ENCODE measurements at places on chromosomes 13 and 19.

DNA sequence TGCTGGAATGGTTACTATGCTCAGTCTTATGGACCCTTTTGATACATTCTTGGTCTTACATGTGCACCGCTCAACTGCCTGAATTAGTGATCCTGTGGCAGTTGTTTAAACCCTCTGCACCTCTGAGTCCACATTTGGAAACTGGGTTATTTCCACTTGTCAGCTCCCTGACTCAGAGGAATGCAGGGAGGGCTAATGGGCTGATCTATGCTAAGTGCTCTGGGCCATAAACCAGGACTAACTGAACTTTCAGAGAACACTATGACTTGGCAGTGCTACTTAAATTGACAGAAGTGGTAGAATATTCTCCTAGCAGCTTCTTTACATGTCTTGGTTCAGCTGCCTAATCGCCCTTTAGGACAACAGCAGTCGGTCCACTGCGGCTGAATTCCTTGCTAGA lies 26.8 kb upstream of the MED4 start:
- DNase-seq = no peak

- no peak for DNase-seq
Observed at GRCh38 chr13:45718063-45718462, 15.9 kb downstream of the CBY2 start.

DNA sequence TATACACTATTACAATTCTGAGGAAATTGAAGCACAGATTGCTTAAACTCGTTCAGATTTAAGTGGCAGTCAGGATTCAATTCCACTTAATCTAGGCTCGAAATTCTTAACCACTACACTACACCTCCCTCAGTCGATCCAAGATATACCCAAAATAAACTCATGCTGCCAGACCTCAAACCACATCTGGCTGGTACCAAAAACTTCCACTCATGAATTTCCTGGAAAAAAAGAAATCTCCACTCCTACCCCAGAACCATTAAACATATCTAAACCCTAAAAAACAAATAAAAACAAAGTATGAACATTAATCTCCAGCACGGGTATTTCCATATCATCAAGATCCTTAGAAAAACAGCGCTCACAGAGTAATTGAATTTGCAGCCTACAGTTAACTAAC lies 1.1 kb downstream of the ZFP30 start:
- DNase-seq = no peak

- no peak for DNase-seq
Observed at GRCh38 chr19:48896191-48896720, 2.3 kb downstream of the TULP2 start.

DNA sequence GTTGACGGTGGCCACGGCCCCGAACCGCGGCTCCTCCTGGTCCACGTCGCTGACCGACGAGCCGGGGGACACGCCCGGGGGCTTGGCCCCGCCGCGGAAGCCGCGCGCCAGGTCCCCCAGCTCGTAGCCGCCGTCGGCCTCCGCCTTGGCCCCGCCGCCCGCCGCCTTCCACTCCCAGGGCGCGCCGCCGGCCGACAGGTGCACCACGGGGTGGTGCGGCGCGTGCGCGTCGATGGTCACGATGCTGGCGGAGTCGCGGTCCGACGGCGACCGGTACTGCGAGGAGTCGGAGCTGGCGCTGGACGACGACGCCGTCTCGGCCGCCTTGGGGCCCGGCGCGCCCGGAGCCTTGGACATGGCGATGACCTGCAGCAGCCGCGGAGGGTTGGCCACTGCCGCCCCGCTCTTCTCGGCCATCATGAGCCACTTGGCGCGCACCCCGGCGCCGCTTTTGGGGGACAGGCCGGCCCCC lies 9.0 kb downstream of the PLPPR3 start:
- DNase-seq = no peak

GRCh38 chr19:13502231-13502630 lies 4.0 kb downstream of the CACNA1A start:
- no peak for DNase-seq

DNA sequence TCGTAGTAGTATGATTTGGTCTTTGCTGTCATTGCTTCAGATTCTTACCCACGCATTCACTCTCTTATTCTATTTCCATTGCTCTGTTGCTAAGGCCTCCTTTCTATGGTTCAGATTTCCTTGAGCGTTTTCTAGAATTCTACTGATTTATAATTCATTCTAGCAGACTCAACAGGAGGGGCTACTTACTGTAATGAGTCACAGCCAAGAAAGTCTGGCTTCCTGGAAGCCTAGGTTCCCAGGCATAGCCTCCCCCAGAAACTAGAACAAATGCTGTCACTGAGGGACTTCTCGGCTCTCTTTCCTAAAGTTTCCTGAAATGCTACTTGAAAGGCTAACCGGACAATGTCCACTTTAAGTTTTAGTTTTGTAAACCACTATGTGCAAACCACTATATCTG lies 47.7 kb upstream of the SPATA13 start:
- no peak for DNase-seq

DNA sequence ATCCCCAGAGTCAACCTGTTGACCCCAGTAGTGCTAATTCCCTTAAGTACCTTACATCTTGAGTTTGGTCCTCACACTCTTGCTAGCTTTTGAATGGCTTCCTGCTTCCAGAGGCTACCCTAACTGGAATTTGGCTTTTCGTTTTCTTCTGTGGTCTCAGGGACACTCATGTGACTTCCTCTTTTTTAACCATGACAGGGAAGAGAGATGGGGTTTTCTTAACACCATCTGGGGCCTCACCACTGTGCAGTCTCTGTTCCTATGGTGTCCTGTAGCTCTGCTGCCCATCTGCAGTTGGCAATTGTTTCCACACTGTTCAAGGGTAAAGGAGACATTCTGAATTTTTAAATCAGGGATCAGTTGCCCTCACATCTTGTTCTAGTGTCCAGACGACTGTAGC lies 66.7 kb downstream of the SLC10A2 start:
- DNase-seq = no peak

Data from T-helper 22 cell (primary cell).